ENCODE measurements at places on chromosomes 1 and 21.

GRCh38 chr1:235887676-235888075 lies 21.0 kb upstream of the LYST start:
- no peak for DNase-seq

DNA sequence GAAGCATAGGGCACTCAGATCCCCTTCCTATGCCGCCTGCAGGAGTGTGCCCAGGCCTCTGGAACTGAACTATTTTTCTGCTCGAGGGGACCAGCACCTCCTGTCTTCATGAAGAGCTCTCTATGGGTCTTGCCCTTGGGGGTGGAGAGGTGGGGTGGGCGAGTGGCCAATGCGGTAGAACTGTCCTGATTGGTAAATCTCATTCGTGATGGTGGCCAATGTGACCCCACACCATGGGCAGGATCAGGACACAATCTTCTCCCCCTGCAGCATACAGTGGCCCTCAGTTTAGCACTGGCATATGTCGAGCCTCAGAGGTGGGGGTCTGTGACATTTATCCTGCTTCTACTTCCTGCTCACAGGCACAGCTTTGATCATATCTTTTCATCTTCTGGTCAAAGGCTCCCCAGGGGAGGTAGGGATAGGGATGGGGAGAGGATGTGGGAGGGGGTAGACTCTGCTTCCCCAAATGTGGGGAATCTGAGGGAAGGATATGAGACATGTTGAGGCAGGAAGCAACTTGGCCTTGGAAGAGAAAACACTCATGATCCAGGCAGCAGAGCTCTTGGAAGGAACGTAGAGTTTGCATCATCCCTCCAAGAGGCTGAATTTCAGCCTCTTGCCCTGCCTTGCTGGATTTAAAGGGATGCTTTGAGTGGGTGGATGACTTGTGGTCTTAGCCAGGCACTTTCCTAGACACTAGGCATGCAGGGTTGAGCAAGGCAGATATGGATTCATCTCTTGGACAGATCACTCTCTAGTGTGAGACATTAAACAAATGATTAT lies 81.8 kb downstream of the LAMC2 start:
- DNase-seq: no peak

GRCh38 chr1:21200767-21201166 lies 24.1 kb upstream of the EIF4G3 start:
- DNase-seq: no peak

GRCh38 chr1:11836955-11837766 lies 10.4 kb downstream of the NPPA start:
- DNase-seq: no peak

DNA sequence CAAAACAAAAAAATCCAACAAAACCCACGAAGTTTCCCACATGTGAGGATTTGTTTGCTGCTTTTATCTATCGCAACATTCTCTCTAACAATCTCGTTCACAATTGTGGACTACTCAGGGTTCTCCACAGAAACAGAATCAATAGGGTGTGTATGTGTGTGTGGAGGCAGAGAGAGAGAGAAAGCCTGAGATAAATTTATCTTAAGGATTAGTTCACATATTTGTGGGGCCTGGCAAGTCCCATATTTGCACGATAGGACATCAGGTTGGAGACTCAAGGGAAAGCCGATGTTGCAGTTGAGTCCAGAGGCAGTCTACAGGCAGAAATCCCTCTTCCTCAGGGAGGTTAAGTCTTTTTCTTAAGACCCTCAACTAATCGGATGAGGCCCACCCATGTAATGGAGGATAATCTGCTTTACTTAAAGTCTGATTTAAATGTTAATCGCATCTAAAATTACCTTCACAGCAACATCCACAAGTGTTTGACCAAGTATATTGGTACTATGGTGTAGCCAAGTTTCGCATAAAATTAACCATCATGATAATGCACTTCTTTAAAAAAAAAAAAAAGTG lies 31.7 kb downstream of the ADAMTS1 start:
- no peak for DNase-seq

DNA sequence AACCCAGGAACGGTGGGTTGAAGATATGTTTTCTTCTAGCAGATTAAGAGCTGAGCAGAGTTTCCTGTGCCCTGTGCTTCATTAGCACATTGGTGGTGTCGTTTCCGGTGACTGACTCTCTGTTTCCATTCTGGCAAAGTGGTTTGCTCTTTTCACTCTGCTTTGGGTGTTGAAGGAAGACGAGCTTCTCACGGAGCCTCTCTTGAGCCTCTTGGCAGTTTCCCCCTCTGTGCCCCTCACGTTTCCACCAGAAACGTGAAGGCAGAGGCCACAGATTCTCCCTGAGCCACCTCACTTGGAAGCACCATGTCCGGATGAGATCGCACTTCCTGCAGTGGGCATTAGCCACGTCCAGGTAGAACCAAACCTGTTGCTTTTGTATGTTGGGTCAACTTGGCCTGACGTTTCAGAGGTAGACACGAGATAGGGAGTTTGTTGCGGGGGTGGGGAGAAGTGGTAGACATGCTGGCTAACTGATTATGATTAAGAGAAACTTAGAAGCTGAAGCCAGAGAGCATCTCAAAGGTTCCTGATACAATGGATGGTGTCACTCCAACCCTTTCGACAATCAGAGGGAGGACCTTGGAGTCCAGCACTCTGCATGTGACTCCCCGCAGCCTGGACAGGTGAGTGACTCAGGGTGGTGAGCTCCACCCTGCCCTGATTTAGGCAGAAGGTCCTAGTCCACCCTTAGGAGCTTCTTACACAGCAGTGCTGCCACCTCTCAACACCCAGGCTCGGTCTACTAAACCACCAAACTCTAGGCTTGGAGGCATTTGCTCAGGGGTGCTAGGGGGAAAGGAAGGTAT lies at the start of gene LAX1:
Gene LAX1 (plus strand): TSS at position 155 of the 809 bp plus-strand sequence. CDS start 383 bp downstream, at position 538.
- DNase-seq: peak; percentile 77

DNA sequence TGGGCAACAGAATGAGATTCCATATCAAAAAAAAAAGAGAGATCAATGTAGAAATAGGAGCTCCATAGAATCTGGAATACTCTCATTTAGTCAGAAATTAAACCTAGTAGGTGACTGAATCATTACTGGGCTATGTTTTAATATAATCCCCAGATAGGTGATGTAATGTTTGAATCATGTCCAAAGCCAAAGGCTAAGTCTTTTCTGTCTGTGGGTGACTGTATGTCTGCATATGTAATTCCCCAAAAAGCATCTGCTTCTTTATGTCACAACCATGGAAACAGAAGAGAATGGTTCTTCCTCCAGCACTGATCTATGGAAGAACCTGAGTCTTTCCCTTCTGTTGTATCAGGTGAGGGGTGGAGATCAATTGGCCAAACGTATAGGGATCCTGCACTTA lies 5.8 kb downstream of the LAMC2 start:
- no peak for DNase-seq

- DNase-seq: no peak
Measured at GRCh38 chr1:169041366-169041765, 65.1 kb upstream of the ATP1B1 start.

DNA sequence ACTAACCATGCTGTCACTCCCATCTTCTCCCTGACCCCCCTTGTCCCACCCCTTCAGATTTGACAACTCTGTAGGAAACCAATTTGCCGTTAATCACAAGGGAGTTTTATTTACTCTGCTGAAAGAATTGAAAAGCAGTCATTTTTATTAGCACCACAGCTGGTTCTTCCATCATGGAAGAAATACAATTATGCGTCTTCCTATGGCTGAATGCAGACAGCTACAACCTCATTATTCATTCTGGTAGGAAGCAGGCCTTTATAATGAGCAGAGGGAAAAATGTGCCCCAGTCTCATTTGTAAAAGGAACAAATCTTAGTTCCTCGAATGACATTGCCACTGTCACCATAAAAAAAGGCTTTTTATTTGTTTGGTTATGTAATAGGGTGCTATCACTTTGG lies 35.2 kb downstream of the JUN start:
- DNase-seq: no peak

DNA sequence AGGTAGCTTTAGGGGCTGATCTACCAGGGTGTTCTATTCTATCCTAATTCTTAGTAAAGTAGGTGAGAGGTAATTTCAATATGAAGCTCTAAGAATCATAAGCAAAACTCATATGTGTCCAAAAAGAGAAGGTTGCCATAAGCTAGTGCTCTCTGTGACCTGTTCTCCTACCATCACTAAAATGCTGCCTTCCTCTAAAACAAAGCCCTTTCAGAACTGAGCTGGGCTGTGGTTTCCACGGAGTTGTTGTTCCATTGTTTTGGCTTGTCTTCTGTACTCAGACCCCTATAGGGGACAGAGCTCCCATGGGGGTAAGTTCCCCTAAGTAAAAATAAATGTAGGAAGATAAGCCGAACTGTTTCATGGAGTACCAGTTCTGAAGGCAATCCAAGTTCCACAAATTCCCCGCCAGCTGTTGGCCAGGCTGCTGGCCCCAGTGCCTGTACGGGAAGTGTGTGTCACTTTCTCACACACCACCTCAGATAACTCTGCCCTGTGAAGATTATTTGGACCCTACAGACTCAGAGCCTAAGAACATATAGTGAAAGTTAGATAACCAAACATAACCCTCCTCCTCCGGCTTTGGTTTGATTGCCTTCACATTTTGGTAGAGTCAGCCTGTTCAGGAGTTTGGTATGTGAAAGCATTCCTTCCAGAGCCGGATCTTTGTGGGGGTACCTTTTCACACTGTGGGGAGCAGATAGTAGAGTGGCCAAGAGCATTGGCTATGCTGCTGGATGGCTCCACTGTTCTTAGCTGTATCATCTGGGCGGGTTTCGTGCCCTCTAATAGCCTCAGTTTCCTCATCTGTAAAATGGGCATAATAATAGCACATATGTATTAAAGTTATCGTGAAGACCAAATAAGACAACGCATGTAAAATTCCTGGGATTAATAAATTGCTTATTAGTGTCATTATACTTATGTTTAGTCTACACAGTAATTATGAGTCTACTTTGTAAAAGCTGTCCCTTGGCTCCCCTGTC lies 10.8 kb downstream of the DPT start:
- DNase-seq: no peak

GRCh38 chr1:186511761-186512637 lies 51.1 kb upstream of the PDC start:
- no peak for DNase-seq

DNA sequence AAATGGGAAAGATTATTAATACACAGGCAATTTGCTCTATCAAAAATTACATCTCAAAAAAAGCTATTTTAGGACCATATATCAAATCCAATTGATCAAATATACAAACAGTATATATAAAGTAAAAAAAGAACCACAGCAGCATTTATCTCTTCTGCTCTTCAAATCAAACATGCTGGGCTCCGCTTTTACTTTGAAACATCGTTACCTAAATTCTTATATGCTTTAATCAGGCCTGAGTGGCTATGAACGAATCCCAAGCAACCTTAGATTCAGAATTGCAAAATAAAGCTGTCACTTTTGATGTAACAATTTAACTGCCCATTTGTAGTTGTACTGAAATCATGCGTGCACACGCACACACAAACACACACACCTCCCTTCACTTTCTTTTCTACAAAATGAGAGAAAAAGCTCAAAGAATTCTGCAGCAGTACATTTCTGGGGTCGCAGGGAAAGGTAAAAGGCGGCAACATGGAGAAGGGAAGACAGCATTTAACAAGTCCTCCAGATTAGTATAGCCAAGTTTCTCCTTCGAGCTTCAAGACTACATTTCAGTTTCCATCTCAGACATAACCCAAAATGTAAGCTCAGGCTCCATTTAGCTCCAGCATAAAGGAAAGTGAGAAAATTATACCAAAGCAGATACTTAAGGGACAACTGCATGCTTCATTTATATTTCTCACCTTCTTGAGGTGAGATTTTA lies 92.2 kb upstream of the TTC39A start:
- no peak for DNase-seq

DNA sequence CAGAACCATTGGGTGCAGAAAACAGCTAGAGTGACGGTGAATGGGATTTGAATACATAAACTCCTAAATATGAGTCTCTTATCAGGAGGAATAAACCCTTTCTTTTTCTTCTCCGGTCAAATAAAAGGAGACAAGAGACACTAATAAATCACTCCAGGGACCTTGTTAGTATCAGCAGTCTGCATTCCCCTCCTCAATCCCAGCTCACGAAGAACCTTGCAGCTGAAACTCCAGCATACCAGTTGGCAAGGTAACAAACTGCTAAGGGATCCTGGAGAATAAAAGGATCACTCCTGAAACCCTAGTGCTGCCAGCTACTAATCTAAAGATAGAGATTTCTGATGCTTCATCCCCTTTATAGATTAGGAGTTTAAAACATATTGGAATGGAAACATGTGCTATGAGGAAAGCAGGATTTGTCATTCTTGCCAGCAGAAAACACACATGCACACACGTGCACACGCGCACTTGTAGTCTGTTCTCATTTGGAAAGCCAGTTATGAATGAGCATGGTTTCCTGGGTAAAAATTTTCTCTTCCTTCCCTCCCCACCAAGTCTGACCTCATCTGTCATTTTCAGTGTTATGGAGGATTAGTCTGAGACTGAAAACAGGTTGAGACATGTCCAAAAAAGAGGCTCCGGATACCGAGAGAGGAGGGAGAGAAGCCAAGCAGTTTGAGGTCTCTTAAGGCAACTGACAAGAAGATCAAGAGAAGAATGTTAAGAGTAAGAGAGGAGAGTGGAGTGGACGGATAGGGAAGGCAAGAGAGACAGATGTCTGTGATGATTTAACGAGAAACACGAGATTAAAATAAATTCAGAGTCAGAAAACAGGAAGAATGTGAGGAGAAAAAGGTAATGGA lies 10.9 kb downstream of the IER5 start:
- peak; percentile 95 for DNase-seq

DNA sequence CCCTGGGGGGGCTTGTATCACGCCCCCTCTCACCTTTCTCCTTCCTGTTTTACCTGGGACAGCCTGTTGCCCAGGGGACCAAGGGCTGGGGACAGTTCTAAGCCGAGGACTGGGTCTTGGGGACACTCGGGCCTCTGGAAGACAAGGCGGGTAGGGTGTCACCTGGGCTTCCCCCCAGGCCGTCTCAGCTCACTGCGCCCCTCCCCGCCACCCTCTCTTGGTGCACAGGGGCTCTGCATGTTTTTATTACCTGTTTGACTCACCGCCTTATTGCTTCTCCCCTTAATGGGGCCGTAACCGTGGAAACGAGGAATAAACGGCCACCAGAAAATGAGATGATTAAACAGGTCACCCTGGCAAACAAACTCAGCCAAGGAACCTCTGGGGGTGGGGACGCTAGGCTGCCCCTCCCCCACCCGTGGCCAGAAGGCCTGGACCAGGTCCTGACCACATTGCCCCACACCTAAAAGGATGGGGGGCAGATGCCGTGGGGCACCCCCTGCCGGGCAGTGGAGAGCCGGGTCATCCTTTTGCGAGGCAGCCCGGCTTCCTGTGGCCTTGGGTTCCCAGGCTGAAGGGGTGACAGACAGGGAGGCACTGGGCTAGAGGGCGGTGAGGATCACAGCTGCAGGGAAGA lies 109.9 kb downstream of the CASZ1 start:
- no peak for DNase-seq

GRCh38 chr1:106986603-106987002 lies 69.9 kb upstream of the PRMT6 start:
- DNase-seq: no peak

All from GM12878 (cell line).